ENCODE measurements at places on chromosomes 4 and X.

- no peak for DNase-seq
Measured at GRCh38 chrX:65990702-65991101, 49.2 kb downstream of the VSIG4 start.

DNA sequence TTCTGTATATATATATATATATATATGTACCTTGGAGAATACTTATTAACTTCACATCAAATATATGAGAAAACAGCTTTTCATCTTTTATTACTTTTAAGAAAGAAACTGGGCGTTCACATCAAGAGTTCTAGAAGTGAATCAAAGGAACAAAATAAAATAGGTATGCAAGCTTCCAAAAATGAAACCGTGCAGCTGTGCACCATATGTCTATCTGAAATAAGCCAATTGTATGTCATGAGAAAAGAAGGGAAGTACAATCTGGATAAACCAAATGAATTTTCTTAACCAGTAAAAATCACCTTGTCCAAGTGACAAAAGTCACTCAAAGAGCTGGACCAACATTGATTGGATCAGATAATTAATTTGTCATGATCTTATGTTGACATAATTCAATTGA is 405.4 kb upstream of the TECRL start:
- DNase-seq: no peak

DNA sequence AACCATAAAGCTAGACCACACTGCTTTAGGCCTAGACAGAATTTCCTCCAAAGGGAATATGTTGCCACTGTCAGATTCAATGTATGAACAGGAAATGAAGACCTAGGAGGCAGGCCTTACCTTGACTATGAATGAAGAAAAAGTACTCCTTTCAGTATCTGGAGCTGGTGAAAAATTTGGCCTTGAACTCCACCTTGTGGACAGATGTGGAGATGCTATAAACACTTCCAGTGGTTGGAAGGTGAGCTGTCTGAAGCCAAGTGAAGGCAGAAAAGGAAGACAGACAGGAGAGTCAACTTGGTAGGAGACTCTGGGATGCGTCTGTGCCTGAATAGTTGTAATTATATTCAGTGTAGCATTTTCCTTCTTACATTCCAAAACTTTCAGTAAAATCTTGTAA is 17.2 kb downstream of the SPIN3 start:
- peak; percentile 33 for DNase-seq

- no peak for DNase-seq
Measured at GRCh38 chr4:78647272-78647671, 95.7 kb downstream of the ANXA3 start.

- no peak for DNase-seq
Measured at GRCh38 chrX:38657562-38657961, 96.2 kb downstream of the TSPAN7 start.

DNA sequence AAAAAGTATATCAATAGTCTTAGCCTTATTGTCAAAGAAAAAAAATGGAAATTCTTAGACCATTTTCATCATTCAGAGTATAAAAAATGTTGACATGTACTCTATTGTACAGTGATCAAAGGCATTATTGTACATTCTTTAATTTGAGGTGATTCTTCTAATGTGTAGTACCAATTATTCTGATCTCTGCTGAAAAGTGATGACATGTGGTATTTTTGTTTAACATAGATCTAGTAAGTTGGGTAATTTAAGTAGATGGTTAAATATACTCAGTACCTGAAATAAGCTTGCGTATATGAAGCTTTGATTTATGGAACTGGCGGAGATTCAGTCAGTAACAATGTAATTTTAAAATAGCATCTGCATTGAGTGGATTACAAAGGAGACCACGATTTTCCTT is 5.1 kb downstream of the TENM3 start:
- DNase-seq: no peak

GRCh38 chrX:78979789-78980464 is 34.7 kb downstream of the P2RY10 start:
- no peak for DNase-seq

DNA sequence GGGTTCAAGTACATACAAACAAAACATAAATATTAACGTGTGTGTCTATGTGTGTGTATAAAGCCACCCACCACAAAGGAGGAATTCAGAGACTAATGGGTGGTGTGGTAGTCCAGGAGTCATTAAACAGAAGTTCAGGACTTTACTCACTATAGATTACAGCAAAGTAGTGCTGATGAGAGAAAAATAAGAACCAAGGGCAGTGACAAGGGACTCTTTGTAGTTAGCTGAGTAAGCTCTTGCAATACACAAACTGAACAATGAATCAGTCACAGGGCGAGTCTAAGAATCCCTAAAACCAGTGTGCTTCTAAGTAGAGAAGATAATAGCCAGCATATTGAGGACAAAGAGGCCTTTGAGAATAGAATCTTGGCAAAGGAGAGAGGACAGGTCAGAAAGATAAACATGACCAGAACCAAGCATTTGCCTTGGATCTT is 232.4 kb downstream of the PPP3CA start:
- DNase-seq: no peak

GRCh38 chrX:124820738-124821137 is 474.4 kb downstream of the SH2D1A start:
- no peak for DNase-seq

GRCh38 chrX:53714580-53715345 is 28.2 kb upstream of the HUWE1 start:
- DNase-seq: no peak

DNA sequence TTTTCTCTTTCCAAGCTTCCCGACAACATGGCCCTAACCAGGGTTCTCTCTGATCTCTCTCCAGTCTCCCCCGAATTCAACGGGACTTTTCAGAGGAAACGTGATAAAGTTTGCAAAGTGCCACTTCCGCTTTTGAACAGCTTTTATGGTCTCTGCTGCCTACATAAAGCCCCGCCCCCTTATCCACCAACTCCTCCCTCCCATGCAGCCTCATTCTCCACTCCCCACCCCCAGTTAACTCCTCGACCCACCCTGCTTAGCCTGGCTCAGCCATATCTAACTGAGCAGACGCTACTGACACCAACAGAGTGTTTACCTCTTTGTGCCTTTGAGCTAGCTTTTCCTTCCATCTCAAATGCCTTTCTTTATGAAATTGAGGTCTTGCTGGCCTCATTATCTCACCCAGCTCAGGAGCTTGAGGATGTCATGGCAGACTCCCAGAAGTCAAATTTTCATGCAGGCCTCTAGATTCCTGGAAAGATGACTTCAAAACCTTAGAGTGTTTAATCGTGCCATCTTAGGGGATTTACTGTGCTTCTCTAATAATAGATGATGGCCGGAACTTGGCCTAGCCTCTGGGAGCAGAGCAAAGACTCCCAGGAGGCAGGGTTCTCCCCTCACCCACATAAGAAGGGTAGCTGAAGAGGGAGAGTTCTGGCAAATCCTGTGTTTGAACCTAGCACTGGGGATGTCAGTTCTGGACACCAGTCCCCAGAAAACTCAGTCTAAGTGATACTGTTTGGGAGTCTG is 606.0 kb downstream of the BCOR start:
- no peak for DNase-seq

DNA sequence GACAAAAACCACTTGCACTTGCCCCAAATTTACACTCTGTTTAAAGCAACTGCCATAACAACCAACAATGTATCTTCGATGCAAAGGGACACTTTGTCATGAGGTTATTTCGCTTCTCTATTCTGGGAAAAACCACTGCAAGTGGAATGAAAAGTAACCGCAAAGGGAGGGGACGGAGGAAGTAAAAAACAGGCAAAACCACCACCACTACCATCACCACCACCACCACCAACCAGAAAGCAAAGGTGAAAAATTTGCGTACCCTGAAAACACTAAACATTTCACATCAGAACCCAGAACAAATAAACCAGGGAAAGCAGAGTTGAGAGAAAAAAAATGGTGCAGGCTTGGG is 1.2 kb upstream of the N4BP2 start:
- DNase-seq: no peak

DNA sequence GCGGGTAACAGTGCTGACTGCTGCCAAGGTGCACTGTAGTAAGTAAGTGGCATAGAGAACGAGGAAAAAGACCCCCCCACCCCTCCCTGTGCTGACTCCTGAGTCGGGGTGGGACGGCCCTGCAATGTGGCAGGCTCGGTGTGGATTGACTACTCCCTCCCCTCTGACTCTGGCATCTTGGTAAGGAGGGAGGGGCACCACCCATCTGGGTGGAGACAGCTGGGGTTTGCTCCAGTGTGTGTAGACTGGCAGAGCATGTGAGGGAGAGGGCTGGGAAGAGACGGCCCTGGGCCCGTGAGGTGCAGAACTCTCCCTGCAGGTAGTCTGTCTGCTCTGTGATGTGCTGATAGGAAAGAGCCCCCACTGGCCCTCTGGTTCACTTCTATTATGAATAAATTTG is 31.0 kb downstream of the NSG1 start:
- no peak for DNase-seq

DNA sequence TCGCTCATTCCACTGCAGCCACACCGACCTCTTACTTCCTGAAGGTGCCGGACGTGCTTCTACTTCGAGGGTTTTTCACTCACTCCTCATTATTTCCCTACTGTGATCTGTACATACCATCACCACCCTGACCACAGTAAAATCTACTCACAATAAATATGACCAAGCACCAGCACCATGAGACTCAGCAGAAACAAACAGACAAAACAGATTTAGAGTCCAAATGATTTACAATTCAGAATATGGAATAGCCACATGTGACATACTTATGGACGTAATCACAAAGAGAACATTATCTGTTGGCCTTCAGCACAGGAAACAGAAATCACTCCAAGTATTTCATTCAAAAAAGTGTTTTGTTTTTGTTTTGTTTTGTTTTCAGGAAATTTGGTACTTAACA is 16.1 kb upstream of the KLB start:
- no peak for DNase-seq

DNA sequence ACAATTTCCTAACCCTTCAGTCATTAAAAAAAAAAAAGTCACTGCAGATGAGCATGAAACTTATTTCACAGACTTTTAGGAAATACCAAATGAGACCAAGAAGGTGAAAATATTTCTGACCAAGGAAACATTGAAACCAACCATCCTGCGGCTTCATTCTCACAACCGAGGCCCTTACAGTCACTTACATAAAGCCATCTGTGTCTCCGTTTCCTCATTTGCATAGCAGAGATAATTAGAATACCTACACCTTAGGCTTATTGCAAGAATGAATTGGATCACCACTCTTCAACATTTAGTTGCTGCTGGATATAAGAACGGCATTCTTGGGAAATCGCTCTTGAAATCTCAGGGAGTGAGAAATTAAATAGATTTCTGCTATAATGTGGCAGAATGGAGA is 356.2 kb downstream of the HS3ST1 start:
- DNase-seq: no peak

DNA sequence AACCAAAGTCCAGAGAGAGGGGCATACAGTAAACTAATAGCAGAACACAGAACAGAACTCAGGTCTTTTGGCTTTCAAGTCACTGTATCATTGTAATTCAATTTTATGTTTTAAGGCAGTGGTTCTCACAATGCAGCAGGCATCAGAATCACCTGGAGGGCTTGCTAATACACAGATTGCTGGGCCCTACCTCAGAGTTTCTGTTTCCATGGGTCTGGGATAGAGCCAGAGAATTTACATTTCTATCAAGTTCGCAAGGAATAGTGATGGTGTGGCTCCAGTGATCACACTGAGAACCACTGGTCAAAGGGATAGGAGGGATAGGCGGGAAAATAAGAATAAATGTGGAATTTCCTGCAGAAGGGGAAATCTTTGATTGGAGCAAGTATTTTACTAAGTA is 36.7 kb downstream of the LANCL3 start:
- DNase-seq: no peak

DNA sequence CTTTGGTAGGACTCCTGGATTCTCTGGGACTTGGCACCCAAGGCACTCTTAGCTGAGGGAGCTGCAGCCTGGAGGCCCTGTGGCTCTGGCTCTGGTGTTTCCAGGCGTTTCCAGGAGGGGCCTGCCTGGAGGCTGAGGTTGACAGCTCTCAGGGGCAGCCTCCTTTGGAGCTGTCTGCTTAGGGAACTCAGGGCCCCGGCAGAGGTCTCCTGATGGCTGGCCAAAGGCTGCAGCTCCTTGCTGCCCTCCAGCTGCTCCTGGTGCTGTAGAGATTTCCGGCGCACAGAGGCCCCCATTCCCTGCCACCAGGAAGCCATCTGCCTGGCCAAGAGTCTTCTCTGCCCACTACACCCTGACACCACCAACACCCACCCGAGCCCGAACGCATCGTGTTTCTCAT is 25.3 kb upstream of the ARHGEF38 start:
- DNase-seq: no peak

GRCh38 chrX:109847257-109848187 is 114.5 kb upstream of the ACSL4 start:
- no peak for DNase-seq

DNA sequence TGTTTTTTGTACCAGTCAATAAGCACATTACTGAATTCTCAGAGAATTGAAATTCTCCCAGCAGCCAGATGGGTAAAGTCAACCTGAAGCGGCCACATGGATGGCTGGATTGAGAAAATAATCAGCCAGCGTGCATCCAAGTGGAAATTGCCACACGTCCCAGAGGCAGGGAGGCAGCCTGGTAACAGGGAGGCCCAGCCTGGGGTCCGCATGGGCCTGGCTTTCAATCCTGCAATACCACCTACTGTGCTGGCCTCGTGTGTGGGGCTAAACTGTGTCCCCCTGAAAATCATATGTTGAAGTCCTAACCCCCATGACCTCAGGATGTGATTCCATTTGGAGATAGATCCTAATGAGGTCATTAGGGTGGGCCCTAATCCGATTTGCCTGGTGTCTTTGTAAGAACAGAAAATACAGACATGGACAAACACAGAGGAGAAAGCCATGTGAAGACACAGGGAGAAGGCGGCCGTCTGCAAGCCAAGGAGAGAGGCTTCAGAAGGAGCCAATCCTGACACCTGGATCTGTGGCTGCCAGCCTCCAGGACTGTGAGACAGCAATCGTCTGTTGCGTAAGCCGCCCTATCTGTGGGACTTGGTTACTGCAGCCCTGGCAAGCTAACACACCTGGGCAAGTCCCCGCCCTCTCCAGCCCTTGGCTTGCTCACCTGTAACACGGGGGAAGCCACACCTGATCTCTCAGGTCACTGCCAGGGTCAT is 90.3 kb downstream of the JAKMIP1 start:
- peak; percentile 67 for DNase-seq

GRCh38 chrX:87434618-87435017 is 83.0 kb upstream of the KLHL4 start:
- no peak for DNase-seq

- no peak for DNase-seq
Measured at GRCh38 chr4:173211838-173212237, 43.2 kb downstream of the GALNT7 start.
